ENCODE measurements at places on chromosomes 1 and 21.

DNA sequence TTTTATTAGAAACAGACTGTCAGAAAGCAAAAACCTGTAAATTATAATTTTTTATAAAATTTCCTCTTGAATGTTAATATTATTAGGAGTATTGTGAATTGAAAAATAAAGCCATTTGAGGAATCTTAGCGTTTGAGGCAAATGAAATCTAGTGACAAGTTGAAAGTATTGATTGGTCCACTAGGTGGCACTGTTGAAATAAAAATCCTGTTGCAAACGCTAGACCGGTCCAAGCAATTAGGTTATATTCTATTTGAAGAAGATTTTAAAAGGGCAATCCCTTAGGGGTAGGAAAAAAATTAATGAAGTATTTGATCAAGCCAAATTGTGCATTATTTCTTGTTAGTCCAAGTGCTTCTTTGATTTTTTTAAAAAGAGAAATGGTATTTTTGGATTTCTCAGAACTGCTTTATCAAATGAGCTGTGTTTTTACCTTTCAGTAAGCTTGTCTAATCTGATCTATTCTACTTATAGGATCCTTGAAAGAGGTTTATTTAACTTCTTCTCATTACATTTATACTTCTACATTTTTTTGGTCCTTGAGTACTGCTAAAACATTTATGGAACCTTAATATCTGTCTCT, 57.7 kb downstream of the ATG4C start:
- DNase-seq, result no peak

- no peak for DNase-seq
These were observed 23.0 kb upstream of the PLEKHA6 start for GRCh38 chr1:204382714-204383083.

GRCh38 chr1:17066361-17067068, 12.7 kb upstream of the SDHB start:
- no peak for DNase-seq

DNA sequence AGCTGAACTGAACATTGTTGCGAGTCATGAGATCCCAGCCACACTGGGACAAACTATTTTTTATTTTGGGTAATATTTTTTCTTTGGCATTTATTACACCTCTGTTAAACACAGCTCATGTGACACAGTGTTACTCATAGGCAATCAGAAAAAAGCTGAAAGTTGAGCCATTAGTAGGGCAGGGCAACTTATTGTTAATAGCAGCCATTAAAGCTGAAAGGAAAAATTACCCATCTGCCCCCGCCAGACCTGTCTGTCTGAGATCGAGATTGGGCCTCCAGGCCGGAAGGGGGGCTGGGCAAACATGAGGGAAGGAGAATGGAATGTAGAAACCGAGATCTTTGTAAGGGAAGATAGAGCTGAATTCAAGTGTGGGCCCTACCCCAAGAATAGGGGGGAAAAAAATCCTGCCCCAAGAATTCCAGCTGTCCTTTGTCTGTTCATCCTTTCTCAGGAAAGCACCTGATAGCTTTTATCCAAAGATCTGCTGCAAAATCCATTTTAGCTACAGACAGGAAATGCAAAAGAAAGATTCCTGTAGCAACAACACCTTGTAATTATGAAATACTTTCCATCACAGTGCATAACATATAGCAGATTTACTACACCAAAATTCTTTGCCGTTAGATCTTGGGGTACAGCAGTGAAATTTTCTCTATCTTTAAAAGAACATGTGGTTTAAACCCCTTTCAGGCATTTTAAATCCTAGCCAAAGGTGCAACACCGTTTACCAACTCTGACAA, 212.8 kb downstream of the PBX1 start:
- DNase-seq, result no peak

- no peak for DNase-seq
These were observed 54.3 kb downstream of the ZSWIM5 start for GRCh38 chr1:45152126-45152525.

- DNase-seq, result no peak
These were observed 37.3 kb upstream of the SYT14 start for GRCh38 chr1:209900734-209901133.

DNA sequence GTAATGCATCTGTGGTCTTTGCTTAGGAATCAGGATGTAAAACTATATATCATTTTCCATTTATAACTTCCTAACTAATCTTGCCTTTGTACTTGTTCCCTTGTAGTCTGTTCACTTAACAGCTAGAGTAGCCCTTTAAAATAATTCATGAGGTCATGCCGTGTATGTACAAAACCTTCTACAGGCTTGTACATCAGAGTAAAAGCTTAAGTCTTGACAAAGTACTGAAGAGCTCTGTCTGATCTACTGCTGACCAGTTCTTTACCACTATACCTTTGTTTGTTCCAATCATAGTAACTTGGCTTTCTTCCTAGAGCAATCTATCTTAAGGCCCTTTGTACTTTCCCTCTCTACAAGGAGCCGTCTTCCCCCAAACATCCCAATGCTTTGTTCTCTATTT, 90.7 kb upstream of the KIAA1614 start:
- DNase-seq, result no peak

Data from stimulated activated CD4-positive, alpha-beta T cell treated with anti-CD3 and anti-CD28 coated beads, TNF-alpha, amount 100 ng/mL, for 1 hour (primary cell).